ENCODE measurements at places on chromosomes 7 and 10.

GRCh38 chr7:150406312-150406566 is 27.1 kb downstream of the ZNF775 start:
- no peak for DNase-seq

DNA sequence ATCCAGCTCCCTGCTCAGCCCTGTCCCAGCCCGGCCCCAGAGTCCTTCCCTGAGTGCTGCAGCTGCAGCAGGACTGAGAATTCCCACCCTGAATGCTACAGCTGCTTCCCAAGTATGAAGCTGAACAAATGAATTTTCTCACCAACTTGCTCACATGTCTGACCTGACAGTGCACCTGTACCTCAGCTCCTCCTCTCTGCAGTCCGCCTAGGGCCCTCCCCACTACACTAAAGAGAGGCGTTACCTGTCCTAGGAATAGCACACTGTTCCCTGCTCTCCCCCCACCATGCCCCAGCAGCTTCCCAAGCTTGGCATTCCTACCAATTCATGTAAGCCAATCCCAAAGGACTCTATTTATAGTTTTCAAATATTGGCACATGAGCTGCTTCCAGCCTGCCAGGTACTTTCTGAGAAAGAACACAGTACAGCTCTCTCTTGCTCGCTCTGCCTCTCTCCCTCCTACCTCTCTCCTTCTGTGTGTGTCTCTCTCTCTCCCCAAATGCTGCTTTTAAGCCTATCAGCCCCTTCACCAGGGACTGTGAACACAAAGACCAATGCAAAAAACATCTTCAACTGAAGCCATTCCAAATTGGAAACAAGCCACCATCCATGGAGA is 400.1 kb downstream of the TNS3 start:
- no peak for DNase-seq

- no peak for DNase-seq
Observed at GRCh38 chr10:120433141-120433540, 23.9 kb upstream of the PLPP4 start.

DNA sequence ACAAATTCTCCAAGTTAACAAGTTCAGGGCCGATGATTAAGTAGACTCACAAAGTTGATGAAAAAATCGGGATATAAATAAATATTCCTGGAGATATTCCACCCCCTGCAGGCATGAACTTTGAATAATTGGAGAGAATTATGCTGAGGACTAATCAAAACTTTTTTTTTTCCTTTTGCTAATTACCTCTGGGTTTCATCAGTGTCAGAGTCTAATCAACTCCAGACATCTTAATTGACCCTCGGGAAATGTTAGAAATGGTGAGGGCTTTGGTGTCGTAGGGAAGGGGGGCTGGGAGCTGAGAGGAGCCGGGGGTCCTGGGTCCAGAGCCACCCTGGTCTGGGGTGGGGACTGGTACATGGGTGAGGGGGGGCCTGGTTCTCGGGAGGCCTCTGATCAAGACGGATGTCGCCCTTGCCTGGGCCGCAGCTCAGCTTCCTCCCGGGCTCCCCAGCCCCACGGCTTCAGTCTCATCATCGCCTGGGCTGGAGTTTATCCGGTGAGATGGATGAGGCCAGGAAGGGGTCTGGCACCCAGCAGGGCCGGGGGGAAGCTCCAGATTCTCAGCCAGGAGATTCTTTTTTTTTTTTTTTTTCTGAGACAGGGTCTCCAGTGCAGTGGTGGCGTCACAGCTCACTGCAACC is 30.4 kb upstream of the ELFN1 start:
- no peak for DNase-seq

DNA sequence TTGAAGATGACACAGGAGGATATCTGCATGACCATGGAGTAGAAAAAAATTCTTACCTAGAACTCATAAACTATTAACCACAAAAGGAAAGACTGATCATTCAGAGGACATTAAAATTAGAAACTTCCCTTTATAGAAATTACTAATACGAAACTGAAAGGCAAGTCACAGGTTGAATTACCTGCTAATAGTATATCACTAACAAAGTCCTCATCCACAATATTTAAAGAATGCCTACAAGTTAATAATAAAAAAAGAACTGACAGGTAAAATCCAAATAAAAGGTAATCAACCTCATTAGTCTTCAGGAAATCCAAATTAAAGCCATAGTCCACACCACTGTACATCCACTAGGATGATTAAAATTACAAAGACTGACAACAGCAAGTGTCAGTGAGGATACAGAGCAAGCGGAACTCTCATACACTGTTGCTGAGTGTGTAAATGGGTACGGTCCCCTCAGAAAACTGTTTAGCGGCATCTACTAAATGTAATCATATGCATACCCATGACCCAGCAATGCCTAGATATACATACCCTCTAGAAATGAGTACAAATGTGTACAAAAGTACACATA is 71.2 kb downstream of the ARHGAP21 start:
- no peak for DNase-seq
